ENCODE measurements at places on chromosomes 1 and 21.

DNA sequence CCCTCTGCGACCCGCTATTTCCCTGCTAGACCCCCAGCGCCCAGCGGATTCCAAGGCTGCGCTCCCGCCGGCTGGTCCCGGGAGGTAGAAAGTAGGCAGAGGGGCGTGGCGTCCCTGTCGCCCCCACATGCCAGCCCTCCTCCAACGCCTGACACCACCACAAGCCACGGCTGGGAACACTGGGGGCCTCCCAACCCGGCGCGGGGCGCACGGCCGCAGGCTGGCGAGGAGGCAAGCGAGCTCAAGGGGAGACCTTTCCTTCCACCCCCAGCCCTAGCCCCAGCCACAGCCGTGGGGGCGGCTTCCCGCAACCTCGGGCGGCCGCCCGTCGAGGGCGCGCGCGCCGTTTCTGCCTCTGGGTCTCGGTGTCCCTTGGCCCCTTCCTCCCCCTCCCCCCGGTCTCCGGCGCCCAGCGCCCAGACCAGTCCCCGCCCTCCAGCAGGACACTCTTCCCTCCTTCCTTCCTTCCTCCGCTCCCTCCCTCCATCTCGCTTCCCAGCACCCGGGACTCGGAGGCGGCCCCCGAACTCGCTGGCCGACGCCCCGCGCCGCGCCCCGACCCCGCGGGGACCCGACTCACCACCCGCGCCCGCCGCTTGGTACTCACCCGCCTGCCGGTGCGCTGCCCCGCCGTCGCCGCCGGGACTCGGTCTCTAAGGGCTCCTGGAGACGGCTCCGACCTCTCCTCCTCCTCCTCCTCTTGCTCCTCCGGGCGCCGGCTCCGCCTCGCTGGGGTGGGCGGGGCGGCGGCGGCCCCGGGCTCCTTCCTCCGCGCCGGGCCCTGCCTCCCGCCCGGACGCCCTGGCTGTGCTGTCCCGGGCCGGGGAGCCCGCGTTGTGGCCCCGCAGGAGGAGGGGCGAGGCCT lies at the start of gene GNG12:
GNG12 (minus strand) TSS at position 731 of the 865 bp plus-strand sequence. CDS start 125,781 bp downstream, outside the sequence.
- no peak for DNase-seq

- no peak for DNase-seq
Observed at GRCh38 chr21:17753736-17754135, 65.4 kb downstream of the C21orf91 start.

- no peak for DNase-seq
Observed at GRCh38 chr1:119893238-119893791, 3.0 kb downstream of the ADAM30 start.

GRCh38 chr1:14852291-14852690 lies 253.8 kb downstream of the KAZN start:
- DNase-seq: no peak

- DNase-seq: no peak
Observed at GRCh38 chr1:63892632-63893395, 119.0 kb downstream of the ROR1 start.

- no peak for DNase-seq
Observed at GRCh38 chr1:51421964-51422363, 91.6 kb upstream of the TTC39A start.

- DNase-seq: no peak
Observed at GRCh38 chr1:180358649-180359048, 128.6 kb downstream of the LHX4 start.

GRCh38 chr1:58515794-58516401 lies 30.6 kb downstream of the OMA1 start:
- peak; percentile 43 for DNase-seq

GRCh38 chr1:119139403-119139802 lies 1.1 kb downstream of the WARS2 start:
- peak; percentile 7 for DNase-seq

DNA sequence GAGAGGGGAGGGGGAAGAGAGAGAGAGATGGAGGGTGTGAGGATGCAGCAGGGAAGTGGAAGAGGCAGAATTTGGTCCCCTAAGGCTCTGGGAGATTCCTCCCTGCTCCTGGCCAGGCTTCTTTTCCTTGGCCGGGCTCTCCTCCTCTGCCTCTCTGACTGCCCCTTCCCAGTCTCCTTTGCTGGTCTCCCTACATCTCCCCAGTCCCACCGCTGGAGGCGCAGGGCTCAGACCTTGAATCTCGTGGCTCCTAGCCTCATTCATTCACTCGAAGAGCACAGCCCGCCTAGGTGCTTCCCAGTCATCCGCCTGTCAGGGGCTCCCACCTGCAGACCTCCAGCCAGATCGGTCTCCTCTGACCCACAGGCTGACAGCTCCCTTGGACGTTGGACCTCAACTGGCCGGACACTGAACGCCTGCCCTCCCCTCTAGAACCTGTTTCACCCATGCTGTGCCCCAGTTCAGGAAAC lies 76.5 kb downstream of the VWA5B1 start:
- DNase-seq: no peak

DNA sequence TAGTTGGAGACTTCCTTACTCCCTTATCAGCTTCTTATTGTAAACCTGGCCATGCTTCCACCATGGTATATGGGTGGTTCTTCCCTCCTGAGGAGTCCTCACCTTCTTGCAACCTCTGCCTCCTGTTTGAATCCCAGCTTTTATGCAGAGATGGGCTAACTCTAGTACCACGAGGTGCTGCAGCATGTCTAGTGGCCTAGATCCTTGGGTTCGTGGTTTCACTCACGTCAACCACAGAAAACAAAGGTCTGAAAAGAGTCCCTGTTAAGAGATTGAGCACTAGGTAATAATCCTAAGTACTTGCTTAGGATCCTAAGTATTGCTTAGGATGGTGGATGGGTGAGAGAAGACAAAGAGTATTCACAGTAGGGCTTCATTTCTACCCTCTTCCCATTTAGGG lies 133.7 kb downstream of the FCRL5 start:
- no peak for DNase-seq

DNA sequence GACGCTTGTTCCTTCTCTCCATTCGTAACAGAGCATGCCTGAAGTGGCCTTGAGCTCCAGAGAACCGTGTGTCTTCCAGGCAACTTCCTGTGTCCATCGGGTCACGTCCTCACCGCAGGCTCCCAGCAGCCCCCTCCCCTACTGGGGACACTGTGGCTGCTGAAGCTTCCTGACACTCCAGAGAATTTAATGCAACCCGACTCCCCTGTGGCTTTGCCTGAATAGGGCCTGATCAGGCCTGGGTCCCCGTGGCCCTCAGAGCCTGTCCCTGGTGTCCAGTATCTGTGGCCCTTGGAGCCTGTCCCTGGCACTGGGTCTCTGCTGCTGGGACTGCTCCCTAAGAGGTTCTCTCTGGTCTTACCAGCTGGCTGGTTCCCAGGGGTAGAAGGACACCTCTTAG lies 219.7 kb upstream of the VAMP3 start:
- DNase-seq: no peak

DNA sequence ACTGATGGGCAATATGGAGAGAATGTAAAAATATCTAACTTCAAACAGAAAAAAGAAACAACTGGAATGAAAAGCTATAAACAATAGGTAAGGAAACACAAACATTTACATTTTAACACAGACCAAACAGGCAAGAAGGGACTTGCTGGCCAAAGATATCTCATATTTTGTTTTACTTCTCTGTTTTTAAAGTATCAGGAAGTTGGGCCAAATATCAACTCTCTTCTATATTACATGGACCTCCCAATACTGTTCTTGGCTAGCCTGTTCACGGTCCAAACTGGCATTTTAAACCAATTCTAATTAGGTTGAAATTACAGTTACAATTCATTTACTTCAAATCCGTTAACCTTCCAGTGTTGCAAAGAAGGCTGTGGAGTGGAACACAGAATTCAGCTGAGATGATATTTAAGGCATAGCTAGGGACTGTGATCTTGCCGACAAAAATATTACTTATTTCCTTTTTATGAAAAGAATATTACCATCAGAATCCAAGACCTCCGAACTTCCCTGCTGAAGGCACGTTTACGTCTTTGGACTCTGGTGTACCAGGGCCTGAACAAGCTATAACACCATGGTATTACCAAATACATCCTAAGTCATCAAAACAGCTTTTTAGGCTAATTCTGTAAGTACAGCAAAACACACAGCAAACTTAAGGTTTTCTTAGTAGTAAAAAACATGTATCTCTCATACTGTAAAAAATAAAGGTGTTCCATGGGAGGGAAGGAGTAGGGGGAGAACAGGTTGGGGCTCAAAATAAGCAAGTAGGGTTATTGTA lies 165.4 kb downstream of the RUNX1 start:
- no peak for DNase-seq

- DNase-seq: no peak
Observed at GRCh38 chr21:15076730-15077129, 11.9 kb upstream of the NRIP1 start.

DNA sequence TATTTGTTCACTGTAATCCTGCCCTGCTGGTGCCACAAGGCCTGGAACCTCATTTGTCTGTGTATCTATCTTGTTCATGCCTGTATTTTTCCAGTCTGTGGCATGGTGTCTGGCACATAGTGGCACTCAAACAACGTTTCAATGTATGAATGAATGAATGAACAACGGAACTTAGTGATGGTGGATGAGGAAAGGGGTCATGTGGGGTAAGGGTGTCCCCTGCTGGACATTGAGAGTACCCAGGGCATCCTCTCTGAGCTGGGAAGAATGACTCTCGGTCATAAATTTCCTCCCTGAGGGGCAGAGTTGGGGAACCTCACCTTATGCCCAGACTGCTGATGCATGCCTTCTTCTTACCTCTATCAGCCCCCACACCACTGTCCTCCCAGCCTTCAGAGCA lies 18.9 kb upstream of the ZNF683 start:
- DNase-seq: peak; percentile 61

- DNase-seq: no peak
Observed at GRCh38 chr1:153659656-153660055, 1.2 kb downstream of the SNAPIN start.

DNA sequence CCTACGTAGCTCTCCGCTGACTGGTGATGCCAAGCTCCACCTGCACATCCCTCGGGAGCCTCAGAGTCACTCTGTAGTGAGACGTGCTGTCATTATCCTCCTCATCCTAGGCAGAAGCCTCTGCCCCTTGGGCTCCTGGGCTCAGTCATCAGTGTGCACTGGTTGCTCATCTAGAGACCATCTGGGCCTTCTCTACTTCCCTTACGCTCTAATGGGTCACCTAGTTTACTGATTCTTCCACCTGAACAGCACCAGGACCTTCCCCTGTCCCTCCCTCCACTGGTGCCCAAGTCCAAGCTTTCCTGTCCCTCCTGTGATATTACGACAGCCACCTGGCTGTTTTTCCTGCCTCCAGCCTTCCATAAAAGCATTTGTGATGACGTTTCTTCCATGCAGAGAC lies 136.1 kb upstream of the ERRFI1 start:
- no peak for DNase-seq

DNA sequence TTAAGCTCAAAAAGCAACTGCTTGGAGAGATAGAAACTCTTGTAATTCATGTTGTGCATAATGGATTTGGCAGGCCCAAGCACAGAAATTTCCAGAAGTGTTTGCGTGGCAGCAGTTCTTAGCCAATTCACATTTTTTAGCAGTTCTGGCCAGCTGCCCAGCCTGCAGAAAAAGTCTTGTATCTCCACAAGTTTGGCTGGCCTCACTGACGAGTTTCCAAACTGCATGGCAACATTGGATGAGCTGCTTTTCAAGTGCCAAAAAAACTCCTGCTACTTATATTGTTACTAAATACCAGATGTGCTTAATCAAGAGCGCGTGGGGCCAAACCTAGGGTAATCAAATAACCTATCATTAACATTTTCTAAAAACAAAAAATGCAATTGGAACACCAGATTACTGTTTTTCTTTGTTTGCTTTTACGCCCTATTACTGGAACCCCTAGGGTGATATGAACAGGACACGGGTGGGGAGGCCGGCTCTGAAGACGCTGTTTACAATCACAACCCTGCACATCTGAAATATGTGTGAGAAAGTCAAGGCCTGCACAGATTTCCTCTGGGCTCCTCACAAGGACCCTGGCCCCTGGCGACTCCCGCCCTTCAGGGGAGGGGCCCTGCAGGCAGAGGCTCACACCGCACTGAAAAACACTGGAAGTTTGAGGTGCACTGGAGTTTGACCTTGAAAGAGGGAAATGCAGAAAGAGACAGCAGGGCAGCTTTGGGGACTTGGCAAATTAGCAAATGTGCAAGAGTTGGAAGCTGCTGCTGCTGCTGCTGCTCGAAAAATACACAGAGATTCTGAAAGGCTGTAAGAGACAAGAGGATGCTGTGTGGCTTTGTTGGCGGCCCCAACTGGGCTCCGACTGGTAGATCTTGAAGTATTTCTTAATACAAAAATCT lies 55.2 kb upstream of the TARBP1 start:
- DNase-seq: no peak

DNA sequence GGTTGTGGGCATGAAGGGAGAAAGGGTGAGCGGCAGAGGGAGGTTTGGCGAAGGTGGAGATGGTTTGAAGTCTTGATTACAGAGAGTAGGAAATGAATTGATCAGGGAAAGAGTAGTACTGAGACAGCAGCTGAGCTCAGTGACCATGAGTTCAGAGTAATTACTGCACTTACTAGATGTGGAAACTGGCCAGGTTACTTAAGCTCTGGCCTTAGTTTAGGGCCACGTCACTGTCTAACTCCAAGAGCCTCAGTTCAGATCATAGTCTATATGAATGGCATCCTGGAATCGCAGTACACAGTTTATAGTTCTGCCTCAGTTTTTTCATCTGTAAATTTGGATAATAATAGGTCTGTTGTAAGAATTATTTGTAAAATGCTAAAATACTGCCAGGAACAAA lies 78.1 kb downstream of the KCTD3 start:
- no peak for DNase-seq

- no peak for DNase-seq
Observed at GRCh38 chr1:32031578-32032274, 18.1 kb downstream of the KHDRBS1 start.

- peak; percentile 72 for DNase-seq
Observed at GRCh38 chr1:179867493-179868330, 9.9 kb downstream of the TOR1AIP2 start.

GRCh38 chr1:24822887-24823286 lies 77.6 kb downstream of the CLIC4 start:
- no peak for DNase-seq

DNA sequence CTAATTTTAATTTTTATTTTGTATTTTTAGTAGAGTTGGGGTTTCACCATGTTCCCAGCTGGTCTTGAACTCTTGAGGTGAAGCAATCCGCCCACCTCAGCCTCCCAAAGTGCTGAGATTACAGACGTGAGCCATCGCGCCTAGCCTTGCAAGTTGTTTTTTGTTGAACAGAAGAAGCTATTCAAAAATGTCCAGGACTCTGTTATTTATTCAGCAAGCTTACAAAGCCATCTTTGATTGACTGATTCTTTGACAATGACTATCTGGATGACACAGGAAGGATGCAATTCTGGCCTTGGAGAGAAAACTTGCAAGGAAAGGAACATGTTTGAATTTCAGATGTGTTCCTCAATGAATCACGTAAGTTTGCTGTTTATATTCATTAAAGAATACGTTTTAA lies 63.5 kb downstream of the MAP3K7CL start:
- DNase-seq: no peak

DNA sequence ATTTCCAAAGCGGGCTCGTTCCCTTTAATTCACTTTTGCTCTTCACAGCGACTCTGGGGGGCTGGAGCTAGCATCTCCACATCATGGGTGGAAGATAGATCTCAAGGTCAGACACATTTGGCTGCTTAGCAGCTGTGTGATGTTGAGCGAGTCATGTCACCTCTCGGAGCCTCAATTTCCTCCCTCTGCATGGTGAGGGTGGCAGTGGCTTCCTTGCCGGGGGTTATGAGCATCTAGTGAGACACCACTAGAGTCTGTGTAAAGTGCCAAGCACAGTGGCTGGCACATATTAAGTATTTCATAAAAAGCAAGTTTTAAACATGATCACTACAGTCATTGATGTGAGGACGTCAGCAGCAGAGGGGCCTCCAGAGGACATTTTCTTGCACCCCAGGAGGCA lies 16.9 kb upstream of the ECE1 start:
- peak; percentile 52 for DNase-seq

GRCh38 chr1:81183051-81183450 lies 617.7 kb upstream of the ADGRL2 start:
- no peak for DNase-seq

GRCh38 chr1:25473653-25474225 lies 43.0 kb downstream of the MACO1 start:
- no peak for DNase-seq

All from CD4-positive, alpha-beta T cell treated with Interleukin-6 for 4 hours (primary cell).